ENCODE measurements at places on chromosomes 1 and 21. TPM values are rescaled to one million over a fixed set of nuclear protein-coding genes. Genes with fewer than 3 reads are reported as not detected.

CAMTA1 gene
- total RNA-seq, result 204 TPM

ILDR2 gene
- 18.8 TPM for total RNA-seq

- H3K4me1 ChIP-seq, result no peaks in the 10 kb centered on the region
- H3K36me3 ChIP-seq, result no peaks in the 10 kb centered on the region
- H3K27me3 ChIP-seq, result no peaks in the 10 kb centered on the region
- DNase-seq, result no peak
These were observed 27.4 kb upstream of the COQ8A start for GRCh38 chr1:226912587-226913176.

DNA sequence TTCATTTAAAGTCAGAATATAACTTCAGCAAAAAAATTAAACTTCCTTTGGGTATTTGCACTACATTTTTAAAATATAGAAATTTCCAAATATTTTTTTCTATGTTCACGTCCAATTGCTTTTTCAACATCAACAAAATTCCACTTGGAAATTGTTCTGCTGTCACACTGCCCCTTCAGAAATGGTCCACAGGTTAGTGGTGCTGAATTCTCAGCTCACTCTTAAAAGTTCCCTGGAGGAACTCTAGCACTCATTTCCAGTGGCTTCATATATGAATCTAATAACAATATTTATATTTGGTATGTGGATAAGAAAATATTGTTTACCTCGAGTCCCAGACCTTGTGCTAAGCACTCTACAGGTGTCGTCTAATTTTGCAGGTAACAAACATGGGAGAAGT is 27.4 kb upstream of the VAV3 start:
- peaks cover 2% of the 10 kb centered on the region for H3K27me3 ChIP-seq
- no peak overlapping the region for H3K4me3 ChIP-seq
- no peaks in the 10 kb centered on the region for H3K36me3 ChIP-seq
- no peak overlapping the region for H3K27ac ChIP-seq

CFHR5 gene
- 0.59 TPM for total RNA-seq

DNA sequence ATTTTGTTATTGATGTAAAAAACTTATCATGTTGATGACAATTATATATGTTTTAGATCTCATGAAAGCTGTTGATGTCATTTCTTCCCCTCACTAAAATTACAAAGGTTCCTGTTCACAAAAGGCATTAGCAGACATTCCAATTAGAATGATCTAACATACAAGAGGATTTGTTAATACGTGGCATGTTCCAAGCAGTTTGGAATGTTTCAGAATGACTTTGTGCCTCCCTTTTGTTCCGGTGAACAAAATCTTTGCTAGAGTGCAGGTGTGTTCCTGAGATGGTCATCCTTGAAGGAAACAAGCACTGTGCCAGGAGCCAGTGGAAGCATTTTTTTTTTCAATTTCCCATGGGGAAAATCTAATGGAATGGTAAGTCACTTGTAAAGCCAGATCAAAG is 108.0 kb upstream of the KCTD3 start:
- H3K36me3 ChIP-seq, result no peaks in the 10 kb centered on the region
- H3K27ac ChIP-seq, result no peak overlapping the region
- H3K27me3 ChIP-seq, result no peaks in the 10 kb centered on the region
- H3K4me1 ChIP-seq, result no peaks in the 10 kb centered on the region
- no peak for DNase-seq

CELA2A gene
- total RNA-seq, result not detected

Measured in spinal cord (tissue), 10 donors.